ENCODE measurements at places on chromosomes 5 and 9.

DNA sequence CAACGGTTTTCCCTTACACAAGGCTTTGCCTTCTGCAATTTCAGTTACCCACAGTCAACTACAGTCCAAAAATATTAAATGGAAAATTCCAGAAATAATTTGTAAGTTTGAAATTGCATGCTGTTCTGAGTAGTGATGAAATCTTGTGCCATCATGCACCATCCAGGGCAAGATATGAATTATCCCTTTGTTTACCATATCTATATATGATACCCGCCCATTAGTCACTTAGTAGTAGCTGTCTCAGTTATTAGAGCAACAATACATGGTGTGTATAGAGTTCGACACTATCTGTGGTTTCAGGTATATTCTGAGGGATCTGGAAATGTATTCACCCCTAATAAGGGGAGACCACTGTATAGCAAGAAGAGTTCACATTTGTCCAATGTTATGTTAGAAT lies 29.4 kb downstream of the ERBIN start:
- no peak for DNase-seq

DNA sequence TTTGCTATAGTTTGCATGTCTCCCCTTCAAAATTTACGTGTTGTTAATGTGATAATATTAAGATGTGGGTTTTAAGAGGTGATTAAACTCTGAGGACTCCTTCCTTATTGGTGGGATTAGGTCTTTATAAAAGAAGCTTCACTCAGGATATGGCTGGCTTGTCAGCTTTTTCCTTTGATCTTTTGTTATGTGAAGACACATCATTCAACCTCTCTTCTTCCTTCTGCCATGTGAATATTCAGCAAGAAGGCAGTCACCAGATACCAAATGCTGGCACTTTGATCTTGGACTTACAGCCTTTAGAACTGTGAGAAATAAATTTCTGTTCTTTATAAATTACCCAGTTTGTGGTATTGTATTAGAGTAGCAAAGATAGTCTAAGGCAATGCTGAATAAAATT lies 855.9 kb upstream of the CDH10 start:
- no peak for DNase-seq

DNA sequence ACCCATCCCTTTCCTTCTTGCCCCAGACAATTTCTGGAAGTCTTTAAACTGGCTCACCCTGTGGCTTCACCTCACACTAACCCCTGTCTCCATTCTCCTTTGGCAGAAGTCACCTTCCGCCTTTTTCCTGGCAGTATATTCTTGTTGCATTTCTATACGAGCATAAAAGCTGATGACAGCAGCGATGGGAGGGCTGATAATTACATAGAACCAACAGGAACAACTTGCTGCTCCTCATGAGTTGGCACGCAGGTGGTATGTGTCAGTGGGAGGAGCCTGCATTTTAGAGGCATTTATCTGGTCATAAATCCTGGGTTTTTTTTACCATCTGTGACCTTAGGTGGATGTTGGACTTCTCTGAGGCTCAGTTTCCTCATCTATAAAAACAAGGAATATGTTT lies 61.4 kb upstream of the CKMT2 start:
- DNase-seq: no peak

GRCh38 chr5:16713386-16713928 lies 96.7 kb upstream of the RETREG1 start:
- no peak for DNase-seq

DNA sequence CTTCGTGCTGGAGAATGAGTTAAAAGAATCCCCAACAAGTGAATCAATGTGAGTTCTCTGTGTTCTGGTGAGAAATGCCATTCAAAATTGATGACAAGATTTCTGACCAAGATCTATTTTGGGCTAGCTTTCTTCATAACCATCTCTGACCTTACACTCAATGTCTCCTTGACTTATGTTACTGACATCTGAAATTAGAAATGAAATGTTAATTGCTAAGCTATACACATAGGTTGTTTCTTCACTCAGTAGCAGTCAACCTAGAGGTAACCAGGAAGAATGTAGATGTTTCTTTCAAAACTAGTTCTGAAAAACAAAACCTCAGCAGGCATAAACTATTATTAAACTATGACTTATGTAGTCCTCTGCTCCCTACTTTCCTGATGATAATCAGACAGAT lies 2220.7 kb upstream of the C9orf72 start:
- DNase-seq: no peak

DNA sequence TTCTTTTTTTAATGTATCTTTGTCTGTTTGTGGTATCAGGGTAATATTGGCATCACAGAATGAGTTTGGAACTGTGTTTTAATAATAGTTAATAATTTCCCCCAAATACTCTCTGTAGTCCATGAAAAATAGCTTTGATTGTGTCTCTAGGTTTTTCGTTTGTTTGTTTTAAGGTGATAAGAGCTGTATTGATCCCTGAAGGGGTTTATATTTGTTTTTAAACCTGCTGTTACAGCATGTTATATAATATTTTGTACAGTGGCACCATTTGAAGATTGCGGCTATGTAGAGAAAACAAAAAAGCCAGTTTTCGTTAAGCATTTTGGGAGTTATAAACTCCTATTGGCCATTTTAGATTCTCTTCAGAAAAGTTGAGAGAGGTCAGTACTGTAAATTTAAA lies 15.7 kb downstream of the PAM start:
- no peak for DNase-seq

GRCh38 chr5:108727236-108727650 lies 20.5 kb upstream of the FER start:
- DNase-seq: no peak

DNA sequence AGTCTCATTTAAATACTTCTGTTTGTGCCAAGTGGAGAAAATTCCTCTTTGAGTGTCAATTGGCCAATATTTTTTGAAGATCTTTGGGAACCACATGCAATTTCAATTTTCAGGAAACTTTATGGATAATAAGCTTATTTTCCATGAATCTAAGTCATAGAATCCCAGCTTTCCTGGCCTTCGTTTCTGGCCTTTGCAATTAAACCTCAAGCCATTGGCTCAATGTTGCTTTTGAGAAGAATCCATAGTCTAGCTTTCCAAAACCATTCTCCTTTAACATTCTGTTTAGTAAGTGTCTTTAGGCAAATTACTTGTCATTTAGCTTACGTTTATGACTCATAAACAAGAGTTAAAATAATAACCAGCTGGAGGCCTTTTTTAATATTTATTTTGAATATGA lies 145.0 kb upstream of the FTMT start:
- DNase-seq: no peak

- no peak for DNase-seq
Observed at GRCh38 chr5:33129309-33129708, 311.5 kb upstream of the TARS1 start.

GRCh38 chr5:157351802-157352092 lies 85.8 kb downstream of the CYFIP2 start:
- DNase-seq: no peak

DNA sequence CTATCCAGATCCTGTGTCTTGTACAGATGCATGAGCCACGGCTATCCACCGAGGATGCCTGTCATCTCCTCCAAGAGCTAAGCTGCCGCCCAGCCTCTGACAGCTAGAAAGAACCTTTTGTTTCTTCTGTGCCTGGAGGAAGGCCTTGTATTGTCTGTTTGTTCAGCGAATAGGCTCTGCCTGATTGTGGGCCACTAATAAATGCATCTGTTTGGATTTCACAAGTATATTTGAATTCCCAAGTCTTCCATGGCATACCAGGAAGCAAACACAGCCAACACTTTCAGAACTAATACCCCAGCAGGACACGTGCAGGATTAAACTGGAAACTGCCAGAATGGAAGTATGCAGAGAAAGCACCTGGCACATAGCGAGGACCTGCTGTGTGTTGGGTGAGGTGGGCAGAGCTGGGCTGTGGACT lies 92.7 kb upstream of the NEURL1B start:
- DNase-seq: no peak

- DNase-seq: no peak
Observed at GRCh38 chr9:134326724-134327601, 708 bp downstream of the RXRA start.

DNA sequence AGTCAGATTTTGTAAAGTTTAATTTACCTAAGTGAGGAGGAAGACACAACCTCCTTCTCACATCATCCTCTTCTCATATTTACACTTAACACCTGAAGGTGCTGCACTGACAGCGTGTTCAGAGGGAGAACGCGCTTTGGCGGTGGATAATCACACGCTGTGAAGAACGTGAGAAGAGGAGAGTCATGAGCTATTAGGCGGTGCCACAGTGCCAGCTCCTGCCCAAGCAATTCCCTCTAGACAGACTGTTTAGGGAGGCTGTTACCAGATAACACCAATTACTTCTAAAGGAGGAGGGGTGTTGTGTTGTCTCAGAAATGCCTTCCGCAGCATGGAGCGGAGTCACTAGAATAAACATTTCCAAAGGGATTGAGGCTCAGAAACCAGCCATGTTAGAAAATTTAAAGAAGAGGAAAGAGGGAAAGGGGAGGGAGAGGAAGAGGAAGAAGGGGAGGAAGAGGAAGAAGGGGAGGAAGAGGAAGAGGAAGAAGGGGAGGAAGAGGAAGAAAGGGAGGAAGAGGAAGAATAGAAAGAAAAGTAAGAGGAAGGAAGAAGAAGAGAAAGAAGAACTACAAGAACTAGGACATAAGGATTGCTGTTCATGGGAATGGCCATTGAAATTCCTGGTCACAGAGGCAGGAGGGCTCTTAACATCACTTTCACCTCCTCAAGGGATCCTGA lies 37.3 kb upstream of the WWC1 start:
- no peak for DNase-seq

GRCh38 chr9:112112941-112113681 lies 62.0 kb downstream of the SUSD1 start:
- DNase-seq: no peak

DNA sequence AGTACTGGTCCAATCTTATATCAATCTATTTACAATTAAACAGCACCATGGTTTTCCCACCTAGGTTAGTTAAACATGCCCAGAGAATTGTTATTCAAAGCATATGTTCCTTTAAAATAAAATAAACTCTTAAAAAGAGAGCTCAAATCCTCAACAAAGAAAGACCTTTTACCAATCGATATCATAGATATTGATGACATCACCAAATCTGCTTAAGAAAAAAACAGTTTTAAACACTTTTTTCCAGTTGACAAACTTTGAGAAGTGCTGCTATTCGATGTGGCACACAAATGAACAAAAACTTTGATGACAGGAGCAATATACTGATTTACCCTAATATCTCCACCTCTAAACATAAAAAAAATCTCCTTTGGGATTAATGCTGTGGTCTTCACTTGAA lies 15.7 kb downstream of the EFCAB9 start:
- no peak for DNase-seq

- DNase-seq: no peak
Observed at GRCh38 chr9:2413160-2413805, 208.3 kb upstream of the VLDLR start.

DNA sequence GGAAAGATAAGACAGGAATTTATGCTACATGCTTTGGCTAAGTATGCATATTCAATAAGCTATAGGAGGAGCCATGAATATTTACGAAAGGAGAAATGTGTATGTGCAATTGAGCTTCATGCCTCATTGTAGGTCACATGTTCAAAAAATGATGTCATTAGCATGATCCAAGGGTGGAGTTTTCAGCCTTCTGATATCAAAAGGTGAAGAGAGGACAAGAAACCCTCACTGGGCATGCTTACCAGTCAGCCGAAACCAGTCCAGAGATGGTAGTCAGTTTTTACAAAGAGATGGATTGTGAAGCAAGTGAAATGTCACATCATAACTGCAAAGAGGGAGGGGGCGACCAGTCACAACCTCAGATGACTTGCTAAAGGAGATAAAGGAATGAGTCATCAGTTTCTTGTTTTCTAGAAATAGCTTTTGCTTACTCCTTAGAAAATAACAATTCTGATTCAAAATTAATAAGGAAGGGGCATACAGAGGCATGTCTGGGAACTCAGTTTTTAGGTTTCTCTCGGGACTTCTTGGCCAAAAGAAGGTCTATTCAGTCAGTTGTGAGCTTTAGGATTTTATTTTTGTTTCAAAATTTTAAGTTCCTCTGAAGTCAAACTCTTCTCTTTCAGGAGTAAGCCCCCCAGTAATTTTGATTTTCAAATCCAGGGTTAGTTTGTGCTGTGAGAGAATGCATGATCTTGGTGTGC lies 1067.8 kb upstream of the EDIL3 start:
- no peak for DNase-seq

DNA sequence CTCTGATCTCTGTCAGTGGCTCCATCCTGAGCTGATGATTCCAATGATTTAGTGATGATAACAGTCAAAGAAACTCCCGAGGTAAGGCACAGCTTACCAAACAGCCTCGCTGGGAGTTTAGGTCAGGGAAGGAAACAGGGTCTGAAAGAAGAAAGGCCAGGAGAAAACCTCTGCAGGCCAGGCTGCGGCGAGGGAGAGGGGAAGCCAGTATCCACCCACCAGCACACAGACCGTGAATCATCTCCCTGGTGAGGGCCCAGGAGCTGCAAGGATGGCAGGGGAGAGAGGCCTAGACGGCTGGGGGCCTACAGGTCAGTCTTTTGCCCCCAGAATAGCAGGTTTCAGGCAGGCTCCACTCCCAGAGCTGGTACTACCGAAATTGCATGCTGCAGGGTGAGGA lies 590.5 kb downstream of the CCDC171 start:
- DNase-seq: no peak

- no peak for DNase-seq
Observed at GRCh38 chr5:101878190-101878589, 417.9 kb downstream of the SLCO4C1 start.

- no peak for DNase-seq
Observed at GRCh38 chr9:89353989-89354388, 35.7 kb downstream of the SECISBP2 start.

- no peak for DNase-seq
Observed at GRCh38 chr5:150307617-150308426, 5.1 kb upstream of the ARSI start.

DNA sequence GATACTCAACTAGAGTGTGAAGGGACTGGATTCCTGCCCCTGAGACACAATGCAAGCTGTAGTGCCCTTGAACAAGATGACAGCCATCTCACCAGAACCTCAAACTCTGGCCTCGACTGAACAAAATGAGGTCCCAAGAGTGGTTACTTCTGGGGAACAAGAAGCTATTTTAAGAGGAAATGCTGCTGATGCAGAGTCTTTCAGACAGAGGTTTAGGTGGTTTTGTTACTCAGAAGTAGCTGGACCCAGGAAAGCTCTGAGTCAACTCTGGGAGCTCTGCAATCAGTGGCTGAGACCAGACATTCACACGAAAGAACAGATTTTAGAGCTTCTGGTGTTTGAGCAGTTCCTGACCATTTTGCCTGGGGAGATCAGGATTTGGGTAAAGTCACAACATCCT lies 2.4 kb downstream of the ZNF483 start:
- no peak for DNase-seq

DNA sequence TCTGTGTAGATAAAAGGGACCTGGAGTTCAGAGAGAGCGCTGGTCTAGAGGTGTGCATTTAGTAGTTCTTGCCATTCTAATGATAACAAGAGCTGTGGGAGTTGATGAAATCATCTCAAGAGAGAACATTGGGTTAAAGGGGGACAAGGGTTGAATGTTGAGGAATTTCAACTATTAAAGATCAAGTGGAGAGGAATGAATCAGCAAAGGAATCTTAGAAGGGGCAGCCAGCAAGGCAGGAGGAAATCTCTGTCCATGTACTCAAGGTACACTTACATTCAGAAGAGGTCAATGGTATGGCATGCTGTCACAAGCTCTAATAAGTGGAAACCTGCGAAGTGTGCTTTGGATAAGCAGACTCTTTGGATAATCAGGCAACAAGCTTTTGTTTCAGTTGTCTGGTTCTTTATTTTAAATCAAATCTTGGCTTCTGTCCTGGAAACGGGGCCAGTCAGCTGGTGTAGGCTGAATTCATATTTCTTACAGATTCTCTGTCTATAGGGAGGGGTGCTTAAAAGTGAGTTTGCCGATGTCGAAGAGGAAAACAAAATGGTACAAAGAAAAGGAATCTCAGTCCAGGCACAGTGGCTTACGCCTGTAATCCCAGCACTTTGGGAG lies 320.5 kb upstream of the CD180 start:
- DNase-seq: no peak
